Brain microvascular endothelial cell (primary cell): ENCODE measurements at places on chromosomes 4 and X.

GRCh38 chr4:10106421-10107039 lies 10.1 kb downstream of the WDR1 start:
- DNase-seq: peak; percentile 97

DNA sequence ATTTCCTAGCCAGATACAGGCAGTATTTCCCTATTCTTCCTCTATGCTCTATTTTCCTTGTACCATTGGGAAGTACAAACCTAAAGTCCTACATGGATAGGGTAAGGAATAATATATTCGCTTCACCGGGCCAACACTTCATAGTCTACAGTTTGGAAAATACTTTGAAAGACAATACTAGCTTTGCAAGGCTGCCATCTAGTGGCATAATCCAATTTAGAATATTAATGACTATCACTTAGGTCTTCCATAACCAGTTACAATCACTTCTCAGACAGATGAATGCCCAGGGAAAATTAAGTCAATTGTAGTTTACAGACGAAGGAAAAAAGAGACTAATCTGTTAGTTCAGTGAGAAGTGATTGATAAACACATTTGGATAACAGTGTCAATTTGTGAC lies 141.0 kb upstream of the FAM47C start:
- peak; percentile 0 for DNase-seq

DNA sequence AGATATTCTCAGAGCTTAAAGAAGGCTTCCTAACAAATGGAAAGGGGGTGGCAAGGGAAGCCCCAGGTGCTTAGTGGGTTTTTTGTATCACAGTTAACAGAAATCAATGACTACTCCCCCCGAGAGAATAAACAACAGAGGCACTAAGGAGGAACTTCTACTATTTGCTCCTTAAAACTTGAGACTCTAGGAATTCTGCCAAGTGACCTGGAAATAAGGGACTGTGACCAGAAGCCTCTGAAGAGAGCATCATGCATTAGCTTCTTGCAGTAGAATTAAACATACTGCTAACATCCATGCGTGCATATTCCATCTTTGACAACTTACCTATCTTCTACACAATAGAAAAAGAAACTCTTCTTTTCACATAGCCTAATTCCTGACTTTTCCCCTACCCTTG lies 86.8 kb downstream of the CAMK2D start:
- DNase-seq: no peak

GRCh38 chr4:62797221-62797620 lies 1597.1 kb downstream of the ADGRL3 start:
- DNase-seq: no peak

GRCh38 chr4:83232082-83232481 lies 52.5 kb downstream of the COQ2 start:
- no peak for DNase-seq

- DNase-seq: no peak
Measured at GRCh38 chr4:155975511-155975910, 21.8 kb upstream of the CTSO start.

DNA sequence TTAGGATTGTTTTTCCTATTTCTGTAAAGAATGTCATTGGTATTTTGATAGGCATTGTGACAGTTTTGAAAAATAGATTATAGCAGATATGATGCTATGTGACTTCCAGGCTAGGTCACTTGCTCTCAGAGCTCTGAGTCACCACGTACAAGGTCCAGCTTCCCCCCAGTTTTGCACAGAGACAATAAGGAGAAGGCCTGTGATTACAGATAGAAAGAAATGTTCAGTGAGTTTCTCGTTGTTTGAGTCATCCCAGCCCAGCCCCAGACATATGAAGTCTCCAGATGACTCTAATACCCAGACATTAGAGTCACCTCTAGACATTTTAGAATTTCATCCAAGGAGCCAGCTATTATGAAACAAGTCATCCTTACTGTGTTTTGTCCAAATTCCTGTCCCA lies 57.2 kb downstream of the MFAP3L start:
- DNase-seq: peak; percentile 96

- DNase-seq: no peak
Measured at GRCh38 chrX:46967547-46967946, 55.3 kb downstream of the JADE3 start.

GRCh38 chr4:168272488-168272887 lies 46.1 kb downstream of the DDX60 start:
- no peak for DNase-seq

DNA sequence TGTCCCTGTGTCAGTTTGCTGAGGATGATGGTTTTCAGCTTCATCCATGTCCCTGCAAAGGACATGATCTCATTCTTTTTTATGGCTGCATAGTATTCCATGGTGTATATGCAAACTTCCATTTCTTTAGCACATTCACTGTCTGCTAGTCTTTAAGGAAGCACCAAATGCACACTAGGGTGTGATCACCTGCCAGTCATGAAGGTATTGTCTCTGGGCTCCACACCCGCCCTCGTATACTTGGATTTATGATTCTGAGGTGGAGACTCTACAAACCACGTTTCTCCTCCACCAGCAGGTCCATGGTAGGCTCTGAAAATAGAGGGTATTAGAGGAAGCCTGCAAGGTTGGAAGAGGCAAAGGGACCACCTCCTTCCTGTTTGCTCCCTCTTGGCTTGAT lies 75.9 kb upstream of the MAML3 start:
- DNase-seq: no peak

GRCh38 chrX:133660281-133660680 lies 245.0 kb upstream of the GPC4 start:
- DNase-seq: no peak

DNA sequence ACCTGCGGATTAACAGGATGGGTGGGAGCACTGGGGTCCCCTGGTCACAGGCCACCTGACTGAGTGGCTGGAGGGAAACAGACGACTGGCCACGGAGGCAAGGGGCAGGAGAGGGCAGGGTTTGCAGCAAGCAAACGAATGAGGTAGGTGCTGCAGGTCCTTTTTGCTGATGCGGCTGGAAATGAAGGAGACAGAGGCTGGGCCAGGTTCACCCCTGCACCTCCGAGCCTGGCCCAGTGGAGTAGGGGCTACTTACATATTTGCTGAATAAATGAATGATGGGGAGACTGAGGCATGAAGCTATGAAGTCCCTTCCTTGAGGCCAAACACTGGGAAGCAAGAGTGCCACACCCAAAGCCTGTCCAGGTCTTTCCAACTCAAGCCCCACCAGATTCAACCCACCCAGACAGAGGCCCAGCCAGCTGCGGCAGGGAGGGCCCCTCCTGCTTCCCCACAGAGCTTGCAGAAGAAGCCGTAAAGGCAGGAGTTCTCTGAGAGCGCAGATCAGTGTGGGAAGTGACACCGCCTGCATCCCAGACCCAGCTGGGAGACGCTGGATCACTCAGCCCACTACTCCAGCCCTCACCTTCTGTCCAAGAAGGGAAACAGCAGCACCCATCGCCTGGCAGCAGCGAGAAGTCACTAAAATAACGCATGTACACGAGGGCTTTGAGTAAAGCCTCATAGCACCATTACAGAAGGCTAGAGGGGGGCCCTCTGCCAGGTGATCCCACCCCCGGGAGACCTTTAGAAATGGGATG lies 36.1 kb upstream of the C4orf50 start:
- DNase-seq: no peak
